ENCODE measurements at places on chromosomes 5 and 9. TPM values are rescaled to one million over a fixed set of nuclear protein-coding genes. Genes with fewer than 3 reads are reported as not detected.

PCDHGB7 gene
- 18.2 TPM for total RNA-seq

ALDH1B1 gene
- 40.0 TPM for total RNA-seq

DDX41 gene
- 105 TPM for total RNA-seq

PCDHGA8 gene
- total RNA-seq, result 0.92 TPM

WNK2 gene
- total RNA-seq, result not detected

TOR2A gene
- 8.1 TPM for total RNA-seq

DNA sequence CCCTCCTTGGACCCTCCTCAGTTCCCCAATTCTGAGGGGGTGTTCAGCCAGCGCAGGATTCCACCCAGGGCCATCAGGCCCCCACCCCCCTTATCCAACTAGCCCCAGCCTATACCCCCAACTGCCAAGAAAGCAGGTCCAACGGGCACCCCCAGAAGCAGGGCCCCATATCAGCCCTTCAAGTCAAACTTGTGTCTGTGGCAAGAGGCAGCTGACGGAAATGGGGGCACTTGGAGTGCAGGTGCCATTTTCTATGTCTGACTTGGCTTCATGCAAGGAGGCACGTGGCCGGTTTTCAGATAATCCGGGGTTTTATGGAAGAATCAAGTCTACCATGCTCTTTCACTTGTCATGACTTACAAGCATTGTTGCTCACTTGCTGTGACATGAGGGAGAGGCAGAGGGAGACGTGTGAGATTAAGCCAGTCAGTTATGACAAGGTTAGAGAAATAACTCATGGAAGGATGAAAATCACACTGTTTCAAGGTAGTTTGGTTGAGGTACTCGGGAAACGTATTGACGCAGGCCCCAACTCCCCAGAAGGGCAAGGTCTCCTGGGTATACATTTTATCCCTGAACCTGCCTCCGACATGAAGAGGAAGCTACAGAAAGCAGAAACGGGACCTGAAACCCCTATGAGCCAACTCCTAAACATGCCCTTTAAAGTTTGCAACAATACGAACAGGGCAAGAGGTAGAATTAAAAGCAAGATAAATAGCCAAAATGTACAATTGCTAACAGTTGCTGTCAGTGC lies 26.5 kb upstream of the CLPTM1L start:
- no peak for DNase-seq

DNA sequence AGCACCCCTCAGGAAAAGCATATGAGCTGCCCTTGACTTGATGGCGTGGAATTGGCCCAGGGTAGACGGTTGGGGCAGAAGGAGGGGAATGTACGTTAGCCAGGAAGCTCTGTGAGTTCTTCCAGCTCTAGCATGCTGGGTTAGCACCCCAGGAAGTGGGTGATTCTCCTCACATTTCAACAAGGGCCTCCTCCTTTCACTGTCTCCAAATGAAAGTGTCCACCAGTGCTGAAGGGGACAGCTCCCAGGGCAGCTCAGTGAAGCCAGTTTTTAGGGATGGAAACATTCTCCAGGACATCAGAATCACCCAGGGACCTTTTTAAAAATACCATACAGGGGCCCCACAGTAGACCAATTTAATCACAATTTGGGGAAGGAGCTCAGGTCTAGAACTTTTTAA lies 17.2 kb upstream of the AFAP1L1 start:
- peak; percentile 9 for DNase-seq

DNA sequence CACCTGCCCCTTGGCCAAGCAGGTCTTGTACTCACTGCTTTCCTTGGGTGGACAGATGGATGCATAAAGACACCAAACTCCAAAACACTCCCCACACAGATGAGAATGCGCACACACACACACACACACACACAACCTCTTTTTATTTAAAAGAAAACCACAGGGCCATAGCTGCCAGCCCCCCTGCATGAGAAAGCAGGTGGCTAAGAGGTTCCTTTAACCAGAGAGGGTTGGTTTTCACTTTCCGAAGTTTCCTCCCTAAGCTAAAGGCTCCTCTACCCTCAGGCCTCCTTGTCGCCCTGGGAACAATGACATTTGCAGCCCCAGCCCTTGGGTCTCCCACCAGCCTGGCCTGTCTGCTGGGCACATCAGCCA lies 11.1 kb downstream of the NR5A1 start:
- no peak for DNase-seq

DNA sequence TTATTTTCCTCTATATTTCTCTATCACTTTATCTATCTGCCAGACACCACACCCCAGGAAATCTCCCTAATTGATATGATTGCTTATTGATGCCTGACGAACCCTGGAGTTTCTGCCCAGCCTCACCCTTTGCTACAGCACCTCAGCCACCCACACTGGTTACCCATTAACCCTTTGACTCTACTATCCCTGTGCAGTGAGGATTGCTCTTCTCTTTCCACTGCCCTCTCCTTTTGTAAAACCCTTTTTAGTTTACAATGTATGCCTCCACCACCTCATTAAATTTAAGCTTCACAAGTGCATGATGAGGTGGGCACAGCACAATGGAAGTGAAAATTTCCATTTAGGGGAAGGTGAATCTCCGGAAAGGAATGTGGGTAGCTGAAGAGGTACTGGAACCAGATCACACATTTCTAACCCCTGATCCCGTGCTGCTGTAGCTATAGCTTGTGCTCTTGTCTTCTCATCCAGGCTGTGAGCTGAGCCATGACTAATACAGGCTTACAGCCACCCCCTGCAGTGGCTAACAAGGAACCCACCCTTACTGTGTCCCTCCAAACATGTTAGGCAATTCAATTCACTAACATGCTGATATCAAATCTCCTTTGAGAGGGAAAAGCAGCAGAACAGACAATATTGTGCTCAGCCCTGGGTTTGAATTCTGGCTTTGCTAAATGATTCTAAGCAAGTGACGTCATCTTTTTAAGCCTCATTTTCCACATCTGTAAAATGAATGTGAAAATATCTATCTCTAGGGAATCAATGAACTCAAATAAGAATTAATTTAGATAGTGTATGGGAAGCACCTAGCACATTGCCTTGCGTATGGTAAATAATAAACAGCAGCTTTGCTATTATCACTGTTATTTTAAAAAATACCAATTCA lies 186.9 kb upstream of the TRIM32 start:
- peak; percentile 46 for DNase-seq

GRCh38 chr9:115413766-115414382 lies 295.9 kb upstream of the TNC start:
- DNase-seq, result no peak

- no peak for DNase-seq
Observed at GRCh38 chr5:102767862-102768261, 12.8 kb downstream of the PAM start.

DNA sequence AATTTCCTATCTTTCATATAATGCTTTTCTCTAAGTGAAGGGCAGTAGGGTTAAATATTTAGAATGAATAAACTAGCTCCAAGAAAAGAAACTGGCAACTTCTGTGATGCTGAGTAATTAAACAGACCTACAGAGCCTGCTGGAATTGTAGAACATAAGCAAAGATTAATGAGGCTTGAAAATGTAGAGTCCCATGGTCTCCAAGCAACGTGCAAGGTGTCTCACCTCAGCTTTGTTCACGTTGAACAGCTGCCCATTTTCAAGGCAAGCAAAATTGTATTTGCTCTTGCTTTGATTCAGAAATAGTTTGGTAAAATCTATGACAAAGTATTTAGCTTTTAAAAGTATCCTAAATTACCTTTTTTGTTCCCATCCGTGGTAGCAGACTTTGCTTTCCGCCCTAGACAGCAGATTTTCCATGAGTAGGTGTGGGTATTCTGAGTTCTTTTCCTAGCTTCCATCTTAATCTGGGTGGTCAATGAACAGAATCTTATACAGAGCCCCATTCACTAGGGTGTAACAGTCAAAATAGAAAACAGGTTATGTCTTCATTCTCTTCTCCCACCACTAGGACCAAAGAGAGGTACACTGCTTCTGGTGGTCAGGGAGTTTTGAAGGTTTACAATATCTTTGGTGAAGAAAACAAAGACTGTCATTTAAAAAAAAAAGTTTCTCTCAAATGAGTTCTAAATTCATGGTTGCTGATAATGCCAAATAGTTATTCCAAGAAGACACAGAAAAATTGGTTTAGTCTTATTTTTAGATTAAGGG lies 52.1 kb upstream of the TYRP1 start:
- no peak for DNase-seq

DNA sequence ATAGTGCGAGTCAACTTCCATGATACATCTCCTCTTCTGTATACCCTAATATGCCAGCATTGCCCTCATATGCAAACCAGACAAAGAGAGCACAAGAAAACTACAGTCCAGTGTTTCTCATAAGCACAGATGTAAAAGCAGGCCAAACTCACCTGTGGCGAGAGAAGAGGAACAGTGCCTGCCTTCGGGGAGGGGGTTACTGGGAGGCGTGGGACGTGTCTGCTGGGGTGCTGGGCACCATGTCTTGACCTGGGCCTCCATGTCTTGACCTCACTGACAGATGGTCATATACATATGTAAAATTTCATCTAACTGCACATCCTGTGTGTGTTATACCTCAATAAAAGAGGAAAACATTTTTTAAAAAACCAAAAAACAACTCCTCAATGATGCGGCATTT lies 159.3 kb upstream of the PPP1R26 start:
- DNase-seq, result no peak

DNA sequence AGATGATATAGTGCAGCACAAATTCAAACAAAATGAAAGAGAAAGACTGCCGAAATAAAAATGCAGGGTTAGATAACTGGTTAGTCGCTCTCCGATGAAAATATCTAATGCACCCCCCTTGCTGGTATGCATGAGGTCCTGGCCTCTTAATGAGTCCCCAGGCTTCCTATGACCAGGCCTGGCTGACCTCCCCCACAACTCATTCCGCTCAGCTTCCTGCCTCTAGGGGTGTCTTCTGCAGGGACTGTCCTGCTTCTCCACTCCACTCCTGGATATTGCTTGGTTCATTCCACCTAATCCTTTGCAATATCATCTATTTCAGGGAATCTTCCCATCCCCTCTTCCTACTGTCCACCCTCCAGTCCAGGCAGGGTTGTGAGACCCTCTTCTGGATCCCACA lies 341.8 kb downstream of the ASTN2 start:
- no peak for DNase-seq
